ENCODE measurements at places on chromosomes 1 and 21.

GRCh38 chr1:13930151-13930550 lies 230.2 kb downstream of the PRDM2 start:
- no peak for DNase-seq

- DNase-seq = no peak
These were observed 116.3 kb downstream of the AKT3 start for GRCh38 chr1:243733670-243734307.

- DNase-seq = no peak
These were observed 8.9 kb downstream of the RCAN1 start for GRCh38 chr21:34606051-34606450.

DNA sequence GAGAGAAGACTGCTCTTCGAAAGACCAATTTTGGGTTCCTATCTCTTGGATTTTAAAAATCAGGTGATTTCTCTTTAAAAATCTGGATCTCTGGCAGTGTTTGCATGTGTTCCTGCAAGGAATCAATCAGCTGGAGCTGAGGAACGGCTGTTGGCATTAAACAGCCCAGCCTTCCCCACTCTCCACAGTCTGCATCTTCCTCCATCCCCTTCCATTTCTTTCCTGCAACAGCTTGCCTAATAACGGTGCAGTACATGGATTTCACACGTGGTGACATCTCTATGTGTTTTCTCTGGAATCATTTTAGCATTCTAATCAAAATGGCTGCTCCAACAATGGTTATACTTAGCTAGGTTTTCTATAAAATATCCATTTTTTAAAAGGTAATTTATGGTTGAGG lies 20.0 kb downstream of the RIPPLY3 start:
- no peak for DNase-seq

GRCh38 chr1:45815667-45816458 lies 12.5 kb downstream of the MAST2 start:
- no peak for DNase-seq

GRCh38 chr1:96364576-96364975 lies 357.0 kb upstream of the PTBP2 start:
- DNase-seq = no peak

- no peak for DNase-seq
These were observed 18.8 kb upstream of the CITED4 start for GRCh38 chr1:40880813-40881549.

GRCh38 chr1:156064615-156065014 lies 3.7 kb downstream of the RAB25 start:
- no peak for DNase-seq

Measured in SK-N-MC (cell line).